ENCODE measurements at places on chromosomes 2 and 18.

GRCh38 chr2:128692895-128693742 is 374.5 kb upstream of the HS6ST1 start:
- DNase-seq = no peak

DNA sequence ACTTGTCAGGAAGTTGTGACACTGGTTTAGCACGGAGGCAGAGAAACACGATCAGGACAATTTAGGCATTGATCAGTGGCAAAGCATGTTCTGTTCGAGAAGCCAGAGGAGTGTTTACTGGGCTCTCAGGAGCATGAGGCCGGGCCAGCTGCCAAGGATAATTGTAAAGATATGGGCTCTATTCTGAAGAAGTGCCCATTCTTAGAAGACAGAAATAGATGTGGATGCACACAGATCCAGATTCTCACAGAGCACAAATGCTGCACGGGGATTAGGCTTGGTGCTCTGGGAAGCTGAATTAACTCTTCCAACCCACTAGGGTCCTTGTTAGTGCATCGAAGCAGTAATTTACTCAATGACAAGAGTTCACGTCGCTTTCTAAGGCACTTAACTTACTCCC is 16.2 kb downstream of the AFF3 start:
- no peak for DNase-seq

GRCh38 chr2:133862400-133862977 is 294.2 kb upstream of the NCKAP5 start:
- DNase-seq = no peak

DNA sequence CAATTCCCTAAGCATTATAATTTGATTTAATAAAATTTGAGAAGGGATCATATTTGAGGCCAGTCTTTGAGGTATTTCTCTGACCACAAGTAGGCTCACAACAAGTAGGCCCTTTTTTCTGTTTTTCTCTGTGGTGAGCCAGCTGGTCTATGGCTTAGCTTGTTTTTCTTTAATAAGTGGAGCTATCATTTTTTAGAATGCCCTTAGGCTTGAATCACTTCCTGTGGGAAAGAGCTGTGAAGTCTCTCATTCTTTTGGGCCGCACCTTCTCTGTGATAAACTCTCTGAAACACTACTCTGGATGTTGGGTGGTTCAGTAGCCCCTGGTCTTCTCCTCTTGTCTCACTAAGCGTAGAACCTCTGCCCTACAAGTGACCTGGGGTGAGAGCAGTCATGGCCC is 235.9 kb downstream of the SUCLG1 start:
- no peak for DNase-seq

DNA sequence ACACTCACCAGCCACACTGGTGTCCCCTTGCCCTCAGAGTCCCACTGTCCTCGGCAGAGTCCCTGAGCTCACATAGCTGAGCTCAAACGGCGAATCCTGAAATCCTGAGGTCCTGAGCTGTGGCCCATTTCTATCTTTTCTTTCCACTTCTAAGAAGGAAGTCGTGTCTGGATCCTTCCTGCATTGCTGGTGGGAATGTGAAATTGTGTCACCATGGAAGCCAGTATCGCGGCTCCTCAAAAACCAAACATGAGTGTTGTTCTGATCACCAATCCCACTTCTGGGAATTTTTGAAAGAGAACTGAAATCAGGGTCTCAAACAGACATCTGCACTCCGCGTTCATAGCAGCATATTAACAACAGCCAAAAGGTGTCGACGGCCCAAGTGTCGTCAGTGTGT is 244.7 kb downstream of the EIPR1 start:
- DNase-seq = no peak

GRCh38 chr2:64737547-64737946 is 83.8 kb upstream of the SERTAD2 start:
- DNase-seq = no peak

DNA sequence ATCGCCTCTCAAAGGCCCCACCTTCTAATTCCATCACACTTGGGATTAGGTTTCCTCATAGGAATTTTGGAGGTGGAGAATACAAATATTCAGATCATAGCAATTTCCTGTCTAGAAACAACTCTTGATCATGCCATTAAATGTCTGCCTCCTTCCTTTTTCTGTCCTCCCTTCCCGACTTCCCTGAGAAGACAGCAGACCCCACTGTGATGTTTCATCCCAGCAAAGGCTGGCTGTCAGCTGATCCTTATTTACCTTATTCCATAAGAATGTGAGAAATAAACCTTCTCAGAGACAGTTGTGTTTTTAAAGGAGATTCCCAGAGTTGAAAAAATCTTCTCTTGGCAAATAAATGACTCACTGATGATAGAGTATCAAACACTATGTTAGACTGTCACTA is 133.9 kb downstream of the TDRD15 start:
- DNase-seq = no peak

DNA sequence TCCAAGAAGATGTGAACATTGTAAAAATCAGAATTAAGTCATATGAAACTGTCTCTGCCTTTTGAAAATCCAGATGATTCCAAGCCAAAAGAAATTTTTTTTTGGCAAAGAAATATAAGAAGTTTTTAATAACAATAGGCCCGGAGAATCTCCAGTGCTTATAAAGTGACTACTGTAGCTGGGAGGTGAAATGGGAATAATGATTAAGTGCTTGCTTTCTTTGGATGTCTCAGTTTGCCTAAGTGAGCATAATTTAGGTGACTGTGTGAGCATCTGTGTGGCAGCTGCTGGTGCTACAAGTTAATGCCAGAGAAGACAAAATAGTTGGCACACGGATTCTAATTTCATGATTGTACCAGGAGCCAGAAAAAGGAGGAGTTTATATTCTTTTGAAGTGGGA is 185.0 kb downstream of the LTBP1 start:
- DNase-seq = no peak

DNA sequence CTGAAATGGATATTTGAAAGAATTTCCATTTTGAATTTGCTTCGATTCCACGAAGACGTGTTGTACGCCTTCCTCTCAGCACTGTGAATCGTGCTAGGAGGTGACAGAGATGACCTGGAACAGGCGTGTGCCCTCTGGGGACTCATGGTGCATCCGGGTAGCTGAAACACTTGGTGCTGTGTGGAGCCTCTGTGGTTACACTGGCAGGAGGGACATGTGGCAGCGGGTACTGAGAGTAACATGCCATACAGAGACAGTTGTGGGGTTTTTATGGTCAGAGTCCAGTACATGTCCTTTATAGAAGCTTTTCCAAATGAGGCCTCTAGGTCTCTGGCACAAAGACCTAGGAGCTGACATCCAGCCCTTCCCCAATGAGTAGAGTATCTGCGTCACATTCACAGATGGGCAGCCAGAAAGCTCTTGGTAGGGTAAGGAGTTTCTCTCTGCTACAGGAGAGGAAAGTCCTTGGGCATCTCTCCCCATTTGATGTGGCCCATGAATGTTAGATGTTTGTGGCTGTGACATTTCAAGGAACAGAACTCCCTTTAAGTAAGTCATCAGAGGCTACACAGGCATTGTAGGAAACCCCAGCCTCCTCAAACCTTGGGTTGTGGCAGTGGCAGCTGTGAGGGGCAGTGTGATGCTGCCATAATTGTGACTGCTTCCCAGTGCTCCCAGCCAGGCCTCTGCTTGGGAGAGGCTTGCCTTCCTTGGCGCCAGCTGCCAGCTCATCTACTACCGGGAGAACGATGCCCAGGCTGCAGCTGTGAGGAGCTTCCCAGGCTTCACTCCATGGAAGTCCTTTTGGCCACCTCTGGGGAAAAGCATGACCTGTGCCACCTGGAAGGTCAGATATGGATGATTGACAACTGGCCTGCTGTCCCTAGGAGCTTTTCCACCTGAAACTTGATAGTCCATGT is 80.6 kb downstream of the ACOXL start:
- DNase-seq = no peak

GRCh38 chr18:8778386-8778785 is 73.0 kb downstream of the MTCL1 start:
- no peak for DNase-seq

- no peak for DNase-seq
Measured at GRCh38 chr2:47675196-47675825, 107.6 kb upstream of the MSH6 start.

GRCh38 chr18:9708434-9709303 is 568 bp downstream of the RAB31 start:
- no peak for DNase-seq

GRCh38 chr2:145025382-145025781 is 505.5 kb upstream of the ZEB2 start:
- DNase-seq = no peak

DNA sequence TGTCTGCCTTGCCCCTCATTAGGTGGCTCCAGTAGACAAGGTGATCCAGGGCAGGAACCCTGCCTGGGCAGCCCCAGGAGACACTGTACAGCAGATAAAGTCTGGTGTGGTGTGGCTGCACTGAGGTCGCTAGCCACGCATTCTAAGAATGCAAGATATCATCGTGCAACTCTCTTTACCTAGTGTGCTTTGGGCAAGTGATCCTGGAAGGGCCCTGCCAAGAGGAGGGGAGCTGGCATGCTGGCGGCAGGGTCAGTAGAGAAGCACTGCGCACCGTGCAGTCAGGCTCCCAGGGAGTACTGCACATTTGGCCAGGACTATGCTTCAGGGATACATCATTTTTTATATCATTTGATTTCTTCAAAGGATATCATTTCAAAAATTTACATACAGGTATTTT is 195.3 kb upstream of the SMAD2 start:
- no peak for DNase-seq

DNA sequence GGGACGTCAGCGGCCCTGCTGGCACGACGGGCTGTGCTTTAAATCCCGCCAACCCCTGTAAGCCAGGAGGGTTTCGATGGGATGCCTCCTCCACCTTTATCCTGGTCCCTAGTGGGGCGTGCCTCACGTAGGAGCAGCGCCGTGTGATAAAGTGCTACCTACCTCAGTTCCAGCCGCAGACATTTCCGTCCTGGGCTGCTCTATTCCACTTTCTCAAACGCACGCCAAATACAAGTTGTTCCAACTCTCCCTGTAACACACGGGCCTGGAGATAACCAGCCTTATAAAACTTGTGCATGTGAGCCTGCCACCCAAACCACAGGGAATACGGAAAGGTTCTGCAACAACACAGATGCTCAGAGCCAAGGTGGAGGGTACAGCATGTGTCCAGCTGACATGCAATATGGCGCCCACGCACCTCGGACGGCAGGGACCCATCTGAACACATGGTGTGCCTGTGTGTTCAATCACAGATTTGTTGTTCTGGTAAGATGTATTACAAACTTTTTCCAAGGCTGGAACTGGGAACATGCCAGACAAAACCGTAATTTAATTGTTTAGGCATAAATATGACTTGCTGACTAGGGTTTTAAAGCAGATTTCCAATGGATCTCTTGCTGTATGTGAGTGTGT is 47.7 kb downstream of the ZNF516 start:
- no peak for DNase-seq

DNA sequence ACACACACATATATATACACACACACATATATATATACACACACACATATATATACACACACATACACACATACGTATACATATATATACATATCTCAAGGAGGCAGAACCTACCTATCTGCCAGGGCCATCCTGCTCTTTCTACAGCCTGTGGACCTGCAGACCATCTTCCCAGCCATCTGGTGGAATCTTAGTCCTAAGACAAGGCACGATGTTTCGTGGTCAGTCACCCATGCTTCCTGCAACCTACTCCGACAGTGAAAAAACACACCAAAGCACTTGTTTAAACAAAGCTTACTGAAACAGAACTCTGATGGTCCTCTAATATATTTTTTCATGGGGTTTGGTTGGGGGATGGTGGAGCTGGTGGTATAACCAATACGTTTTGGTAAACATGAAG is 164.2 kb upstream of the ZNF521 start:
- DNase-seq = no peak

DNA sequence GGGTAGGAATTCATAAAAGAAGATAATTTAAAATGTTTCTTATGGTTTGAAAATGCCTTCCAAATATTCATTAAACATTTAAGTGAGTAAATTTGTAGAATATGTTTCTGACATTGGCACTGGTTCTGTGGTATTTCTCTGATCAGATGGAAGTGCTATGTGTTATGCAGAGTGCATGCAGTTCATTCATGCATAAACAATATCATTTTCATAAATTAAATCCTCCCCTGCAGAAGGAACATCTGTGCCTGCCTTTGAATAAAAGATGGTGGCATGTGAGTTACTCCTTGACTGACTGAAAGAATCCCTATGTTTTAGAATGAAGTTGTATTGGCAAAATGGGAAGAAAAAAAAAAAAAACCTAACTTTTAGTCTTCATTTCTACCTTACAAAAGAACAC is 5.9 kb downstream of the NEUROD1 start:
- no peak for DNase-seq

DNA sequence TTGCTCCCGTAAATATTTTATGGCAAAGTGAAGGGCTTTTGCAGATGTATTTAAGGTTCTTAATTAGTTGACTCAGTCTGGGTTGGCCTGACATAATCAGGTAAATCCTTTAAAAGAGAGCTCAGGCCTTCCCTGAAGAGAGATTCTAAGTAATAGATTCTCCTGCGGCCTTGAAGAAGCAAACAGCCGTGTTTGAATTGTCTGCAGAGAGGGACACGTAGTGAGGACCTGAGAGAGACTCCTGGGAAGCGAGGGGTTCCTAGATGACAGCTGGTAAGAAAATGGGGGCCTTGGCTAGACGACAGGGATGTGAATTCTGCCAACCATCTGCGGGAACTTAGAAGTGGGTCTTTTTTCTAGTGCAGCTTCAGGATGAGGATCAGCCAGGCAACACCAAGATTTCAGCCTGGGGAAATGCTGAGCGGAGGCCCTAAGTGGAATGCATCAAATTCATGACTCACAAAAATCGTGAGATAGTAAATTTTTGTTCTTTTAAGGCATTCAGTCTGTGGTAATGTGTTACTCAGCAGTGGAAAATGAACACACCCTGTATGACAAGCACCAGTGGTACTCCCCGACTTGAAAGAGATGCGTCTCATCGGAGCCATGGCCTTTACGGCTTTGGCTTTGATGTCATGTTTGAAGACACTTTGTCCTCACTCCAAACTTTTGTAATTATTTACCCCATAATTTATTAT is 62.1 kb upstream of the SMIM21 start:
- DNase-seq = no peak

- no peak for DNase-seq
Measured at GRCh38 chr2:208415897-208416296, 9.3 kb downstream of the PTH2R start.

DNA sequence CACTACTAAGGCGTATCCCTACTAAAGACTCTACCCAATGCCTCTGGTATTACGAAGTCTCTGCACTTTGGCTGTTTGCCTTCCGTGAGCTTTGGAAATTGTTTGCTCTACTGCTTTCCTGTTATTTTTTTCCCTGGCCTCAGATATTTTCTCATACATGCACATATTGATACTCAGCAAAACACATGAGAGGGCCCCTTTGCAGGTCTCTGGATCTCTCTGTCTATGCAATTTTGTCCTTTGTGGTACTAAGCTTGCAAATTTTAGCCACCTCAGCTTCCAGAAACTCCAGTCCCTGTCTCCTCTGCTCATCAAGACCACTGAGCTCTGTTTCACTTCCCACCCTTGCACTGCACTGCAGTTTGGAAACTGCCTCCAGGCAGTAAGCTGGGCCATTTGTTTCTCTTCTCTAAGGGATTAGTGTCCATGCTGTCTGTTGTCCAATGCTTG is 46.6 kb downstream of the TAF1B start:
- DNase-seq = no peak

DNA sequence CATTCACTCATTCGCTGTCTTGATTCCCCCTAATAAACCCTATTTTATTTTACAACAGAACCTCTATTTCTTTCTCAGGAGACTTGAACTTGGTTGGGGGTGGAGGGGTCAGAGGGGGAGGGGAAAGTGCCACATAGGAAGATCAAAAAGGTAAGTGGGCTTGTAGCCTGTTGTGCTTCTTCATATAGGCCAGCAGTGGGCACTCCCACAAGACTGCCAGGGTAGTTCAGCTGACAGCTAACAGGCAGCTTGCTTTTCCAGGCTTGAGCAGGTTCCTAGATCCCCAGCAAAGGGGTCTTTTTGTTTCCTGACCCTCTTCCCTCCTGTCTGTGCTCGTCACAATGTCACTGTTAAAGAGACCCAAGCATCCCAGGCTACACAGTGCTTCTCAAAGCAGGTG is 829 bp upstream of the KIAA2012 start:
- no peak for DNase-seq

Data from GOT3 (cell line).